HuH-7 (cell line): ENCODE measurements at places on chromosomes 11 and 22.

GRCh38 chr22:39148727-39149535 lies 3.5 kb downstream of the CBX7 start:
- DNase-seq, result no peak

DNA sequence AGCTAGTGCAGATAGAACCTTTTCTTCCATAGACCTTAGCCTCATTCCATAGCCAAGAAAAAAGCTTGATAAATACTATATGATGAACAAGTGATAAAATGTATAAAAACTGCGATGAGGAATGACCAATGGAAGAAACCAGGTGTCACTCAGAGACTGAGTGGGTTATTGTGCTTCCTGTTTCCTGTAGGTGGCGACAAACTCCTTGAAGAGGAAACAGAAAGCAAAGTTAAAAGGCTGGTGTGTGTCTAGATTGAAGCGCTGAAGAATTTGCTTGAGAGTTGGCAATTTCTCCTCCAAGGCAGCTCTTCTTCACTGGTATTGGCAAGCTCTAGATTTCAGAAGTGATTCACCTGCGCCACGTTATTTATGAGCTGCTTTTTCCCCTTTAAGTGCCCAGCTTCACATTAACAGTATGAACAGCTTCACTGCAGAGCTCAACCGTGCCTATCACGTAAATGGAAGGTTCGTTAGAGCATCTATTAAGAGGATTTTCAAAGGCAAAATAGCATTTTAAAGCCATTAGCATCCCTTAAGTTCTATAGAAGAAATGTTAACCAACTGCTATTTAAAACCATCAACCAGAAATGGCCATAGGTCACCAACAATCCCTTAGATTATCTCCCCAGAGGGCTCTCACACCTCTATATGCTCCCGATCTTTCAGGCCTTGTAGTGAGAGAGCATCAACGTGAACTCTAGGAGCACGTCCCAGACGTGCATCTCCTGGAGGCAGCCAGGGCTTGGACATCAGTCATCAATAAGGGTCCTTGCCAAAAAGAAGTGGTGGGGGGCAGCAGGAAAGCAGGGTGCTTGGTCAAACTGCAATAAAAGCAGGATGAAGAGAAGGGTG lies 179.4 kb downstream of the CADM1 start:
- DNase-seq, result peak; percentile 18

- no peak for DNase-seq
These were observed 191.4 kb upstream of the SORL1-AS1 start for GRCh38 chr11:121644187-121644512.

GRCh38 chr22:20037419-20037818 lies 16.5 kb downstream of the TANGO2 start:
- DNase-seq, result no peak

GRCh38 chr22:40578171-40578570 lies 58.3 kb downstream of the MRTFA start:
- DNase-seq, result no peak

DNA sequence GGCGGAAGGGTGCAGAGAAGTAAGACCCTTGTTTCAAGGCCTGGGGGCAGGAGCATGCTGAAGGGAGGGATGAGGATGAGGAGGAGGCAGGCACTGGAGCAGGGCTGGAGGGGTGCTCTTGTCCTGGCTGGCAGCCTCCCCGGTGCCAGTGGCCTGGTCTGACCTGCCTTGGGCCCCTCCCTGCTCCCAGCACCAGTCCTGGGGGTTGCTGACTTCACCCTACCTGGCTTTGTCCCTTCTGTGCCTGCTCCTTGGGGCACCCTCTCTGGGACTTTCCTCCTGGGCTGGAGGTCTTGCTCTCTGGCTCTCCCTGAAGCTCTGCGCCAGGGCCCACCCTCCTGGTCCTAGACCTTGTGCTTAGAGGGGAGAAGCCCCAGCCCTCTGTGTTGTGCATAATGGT lies 4.7 kb upstream of the FLRT1 start:
- no peak for DNase-seq

GRCh38 chr11:112523477-112523876 lies 262.8 kb upstream of the PLET1 start:
- no peak for DNase-seq

DNA sequence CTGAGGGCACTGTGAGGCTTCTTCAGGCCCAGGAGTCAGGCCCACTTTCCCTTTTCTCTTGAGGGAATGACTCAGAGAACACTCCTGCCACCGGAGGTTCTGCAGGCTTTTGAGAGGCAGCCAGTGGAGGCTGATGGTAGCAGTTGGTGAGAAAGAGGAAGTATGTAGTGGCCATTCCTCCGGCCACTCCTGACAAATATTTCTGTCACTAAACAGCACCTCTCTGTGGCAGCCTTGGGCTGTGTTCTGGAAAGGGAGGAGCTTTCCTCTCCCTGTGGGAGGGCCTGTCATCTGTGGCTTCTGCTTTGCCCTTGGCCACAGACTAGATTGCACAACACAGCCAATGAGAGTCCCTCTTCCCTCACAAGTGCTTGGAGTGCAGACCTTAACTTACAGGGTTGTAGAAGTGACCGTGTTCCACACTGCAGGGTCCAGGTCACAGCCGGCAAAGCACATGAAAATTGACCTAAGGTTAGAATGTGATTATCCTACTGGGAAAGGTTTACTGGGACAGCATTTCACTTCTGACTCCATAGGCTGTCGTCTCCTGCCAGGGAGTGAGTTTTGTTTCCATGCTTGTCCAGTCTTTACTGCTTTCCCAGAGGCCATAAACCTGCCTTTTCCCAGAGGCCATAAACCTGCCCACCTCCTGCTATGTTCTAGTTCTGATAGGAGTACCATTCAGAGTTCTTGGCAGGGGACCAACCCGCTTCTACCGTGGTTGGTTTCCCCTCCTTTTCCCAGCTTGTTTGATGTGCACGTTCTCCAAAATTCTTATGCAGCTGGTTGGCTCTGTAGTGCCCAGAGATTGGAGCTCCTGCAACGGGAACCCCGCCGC lies 33.3 kb downstream of the MARK2 start:
- peak; percentile 63 for DNase-seq

DNA sequence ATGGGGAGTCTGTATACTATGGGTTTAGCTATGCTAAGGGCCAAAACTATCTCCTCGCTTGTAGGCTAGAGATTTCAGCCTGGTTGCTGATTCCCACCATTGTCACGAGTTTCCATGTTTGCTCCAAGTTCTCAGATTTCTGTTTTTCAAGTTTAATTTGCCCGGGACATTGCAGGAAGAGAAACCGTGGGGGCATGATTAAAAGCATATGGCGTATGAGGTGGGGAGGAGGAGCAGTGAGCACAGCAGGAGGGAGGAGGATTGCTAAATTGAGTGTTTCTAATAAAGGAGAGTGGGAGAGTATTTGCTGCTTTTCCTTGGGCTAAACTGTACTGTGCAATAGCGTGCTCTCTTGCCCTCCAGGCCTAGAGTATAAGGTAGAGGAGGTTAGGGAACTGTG lies 558.4 kb downstream of the METTL15 start:
- DNase-seq, result no peak

DNA sequence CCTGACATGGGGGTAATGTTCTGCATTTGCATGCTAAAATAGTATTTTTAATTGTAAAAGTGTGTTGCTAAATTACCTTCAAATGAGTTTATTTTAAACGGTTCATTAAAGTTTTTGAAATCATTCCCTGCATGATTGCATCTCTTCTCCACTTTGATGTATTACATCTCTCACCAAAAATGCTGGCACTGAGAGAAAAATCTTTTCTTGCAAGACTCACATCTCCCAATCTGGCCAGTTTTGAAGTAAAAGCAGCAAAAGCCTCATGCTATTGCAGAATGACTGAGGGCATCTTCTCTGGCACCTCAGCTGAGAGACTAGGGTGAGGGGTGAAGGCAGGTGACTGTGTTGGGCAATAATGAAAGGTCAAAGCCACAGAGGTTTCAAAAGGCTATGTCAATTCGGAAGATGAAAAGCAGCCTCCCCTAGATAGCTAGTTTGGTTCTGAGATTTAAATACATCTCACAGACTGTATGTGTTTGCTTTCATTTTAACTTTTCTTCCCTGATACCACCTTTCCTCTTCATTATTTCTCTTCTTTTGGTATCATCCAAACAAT lies 292.2 kb upstream of the RAG2 start:
- no peak for DNase-seq

GRCh38 chr22:29831186-29831921 lies 6.7 kb downstream of the ASCC2 start:
- DNase-seq, result no peak
